Upper lobe of left lung (tissue), 6 donors: ENCODE measurements at places on chromosomes 5 and 9. TPM values are rescaled to one million over a fixed set of nuclear protein-coding genes. Genes with fewer than 3 reads are reported as not detected.
A peak's percentile ranks its signal among the peaks of the same experiment; 100 is the strongest.

DNA sequence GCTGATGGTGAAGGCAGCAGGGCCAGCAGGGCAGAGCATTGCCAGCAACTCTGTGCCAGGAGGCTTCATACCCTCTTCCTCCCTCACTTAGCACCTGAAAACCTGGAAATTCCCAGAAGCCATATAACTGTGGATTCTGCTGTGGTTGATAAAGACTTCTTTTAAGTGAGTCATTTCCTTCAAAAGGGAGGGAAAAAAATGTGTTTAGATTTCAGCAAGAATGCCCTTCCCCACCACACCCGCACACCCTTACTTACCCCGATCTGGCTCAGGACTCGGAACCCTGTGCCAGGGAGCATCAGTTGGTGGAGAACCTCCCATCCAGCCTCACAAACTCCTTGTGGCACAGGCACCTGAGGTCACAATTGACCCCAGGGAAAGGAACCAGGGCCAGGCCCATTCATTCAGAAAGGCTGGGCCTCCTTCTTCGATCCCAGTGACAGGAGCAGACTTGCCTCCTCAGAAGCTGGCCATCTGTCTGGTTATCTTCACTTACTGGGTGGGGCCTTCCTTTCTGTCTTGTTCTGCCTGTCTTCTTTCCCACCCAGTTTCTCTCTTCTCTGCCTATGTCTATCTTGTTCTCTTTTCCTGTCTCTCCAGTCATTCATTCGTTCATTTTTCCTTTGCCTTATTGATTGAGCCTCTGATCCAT, 62.6 kb downstream of the PLAC8L1 start:
- no peaks in the 10 kb centered on the region for H3K4me1 ChIP-seq
- no peak overlapping the region for H3K4me3 ChIP-seq
- H3K36me3 ChIP-seq: no peaks in the 10 kb centered on the region
- H3K27ac ChIP-seq: no peak overlapping the region
- H3K27me3 ChIP-seq: no peaks in the 10 kb centered on the region

- H3K4me3 ChIP-seq: no peak overlapping the region
- H3K4me1 ChIP-seq: peaks cover 34% of the 10 kb centered on the region
- no peaks in the 10 kb centered on the region for H3K27me3 ChIP-seq
- no peak for DNase-seq
- no peaks in the 10 kb centered on the region for H3K36me3 ChIP-seq
These were observed 23.9 kb downstream of the LARP1 start for GRCh38 chr5:154779105-154779504.

GRCh38 chr9:95382433-95382832, 64.9 kb upstream of the FANCC start:
- H3K27ac ChIP-seq: no peak overlapping the region
- no peak for DNase-seq
- H3K36me3 ChIP-seq: no peaks in the 10 kb centered on the region
- no peaks in the 10 kb centered on the region for H3K4me1 ChIP-seq

DNA sequence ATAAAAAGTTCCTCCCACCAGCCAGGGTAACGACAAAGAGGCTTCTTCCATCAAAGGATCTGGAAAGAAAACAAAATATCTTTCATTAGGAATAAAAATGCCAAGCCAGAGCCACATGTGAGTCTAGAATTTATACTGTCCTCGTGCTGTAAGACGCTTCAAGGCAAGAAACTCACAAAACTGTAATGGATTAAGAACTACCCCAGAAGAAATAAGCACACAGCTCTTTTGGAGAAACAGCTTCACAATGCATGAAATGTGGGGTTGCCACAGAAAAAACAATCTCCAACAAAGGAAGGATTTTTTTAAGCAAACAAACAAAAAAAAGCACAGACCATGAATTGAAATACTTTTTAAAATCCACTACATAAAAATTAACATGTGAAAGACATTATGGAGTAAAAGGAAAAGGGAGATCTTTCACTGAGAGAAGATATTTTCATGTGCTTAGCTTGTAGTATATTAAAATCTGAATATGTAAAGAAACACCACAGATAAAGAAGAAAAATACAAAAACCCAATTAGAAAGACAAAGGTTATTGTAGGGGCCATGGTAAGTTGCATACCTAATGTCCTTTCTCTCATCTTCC, 140.5 kb upstream of the NFIL3 start:
- no peaks in the 10 kb centered on the region for H3K4me1 ChIP-seq
- H3K36me3 ChIP-seq: no peaks in the 10 kb centered on the region
- no peaks in the 10 kb centered on the region for H3K27me3 ChIP-seq
- no peak for DNase-seq
- H3K27ac ChIP-seq: no peak overlapping the region
- H3K4me3 ChIP-seq: no peak overlapping the region

DNA sequence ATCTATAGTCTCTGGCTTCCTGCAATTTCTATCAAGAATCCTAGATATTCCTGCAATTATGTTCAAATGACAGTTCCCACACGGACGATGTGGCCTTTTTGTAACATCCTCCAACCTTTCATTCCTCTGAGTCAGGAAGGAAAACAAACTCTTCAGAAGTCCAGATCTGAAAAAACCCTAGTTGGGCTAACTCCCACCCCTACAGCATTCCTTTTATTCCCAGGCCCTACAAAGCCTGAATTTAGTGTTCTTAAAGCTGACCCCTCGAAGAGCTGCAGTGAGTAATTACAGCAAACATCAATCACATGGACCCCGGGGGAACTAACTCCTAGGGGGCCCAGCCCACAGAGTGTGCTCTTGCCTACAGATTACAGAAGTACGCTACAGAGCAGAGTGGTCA, 99.7 kb downstream of the SERINC5 start:
- no peak overlapping the region for H3K27ac ChIP-seq
- no peak overlapping the region for H3K4me3 ChIP-seq
- no peaks in the 10 kb centered on the region for H3K4me1 ChIP-seq
- DNase-seq: no peak

- H3K27me3 ChIP-seq: no peaks in the 10 kb centered on the region
- no peak overlapping the region for H3K27ac ChIP-seq
- no peaks in the 10 kb centered on the region for H3K36me3 ChIP-seq
- DNase-seq: no peak
- H3K4me3 ChIP-seq: no peak overlapping the region
These were observed 7.3 kb downstream of the CRHBP start for GRCh38 chr5:76960004-76960625.

GRCh38 chr9:431701-432100, 217.0 kb downstream of the DOCK8 start:
- DNase-seq: no peak
- H3K36me3 ChIP-seq: no peaks in the 10 kb centered on the region
- H3K27ac ChIP-seq: no peak overlapping the region
- H3K4me1 ChIP-seq: no peaks in the 10 kb centered on the region
- no peaks in the 10 kb centered on the region for H3K27me3 ChIP-seq

GRCh38 chr9:83588256-83588655, 34.7 kb upstream of the IDNK start:
- no peaks in the 10 kb centered on the region for H3K36me3 ChIP-seq
- H3K4me3 ChIP-seq: no peak overlapping the region
- no peak overlapping the region for H3K27ac ChIP-seq
- DNase-seq: no peak
- H3K4me1 ChIP-seq: no peaks in the 10 kb centered on the region

GRCh38 chr9:128911529-128912035, 9.2 kb upstream of the PHYHD1 start:
- peaks cover 74% of the 10 kb centered on the region for H3K36me3 ChIP-seq
- no peak overlapping the region for H3K4me3 ChIP-seq
- H3K27ac ChIP-seq: peak overlapping the region; percentile 90
- DNase-seq: peak; percentile 67
- H3K4me1 ChIP-seq: peaks cover 71% of the 10 kb centered on the region
- no peaks in the 10 kb centered on the region for H3K27me3 ChIP-seq

DNA sequence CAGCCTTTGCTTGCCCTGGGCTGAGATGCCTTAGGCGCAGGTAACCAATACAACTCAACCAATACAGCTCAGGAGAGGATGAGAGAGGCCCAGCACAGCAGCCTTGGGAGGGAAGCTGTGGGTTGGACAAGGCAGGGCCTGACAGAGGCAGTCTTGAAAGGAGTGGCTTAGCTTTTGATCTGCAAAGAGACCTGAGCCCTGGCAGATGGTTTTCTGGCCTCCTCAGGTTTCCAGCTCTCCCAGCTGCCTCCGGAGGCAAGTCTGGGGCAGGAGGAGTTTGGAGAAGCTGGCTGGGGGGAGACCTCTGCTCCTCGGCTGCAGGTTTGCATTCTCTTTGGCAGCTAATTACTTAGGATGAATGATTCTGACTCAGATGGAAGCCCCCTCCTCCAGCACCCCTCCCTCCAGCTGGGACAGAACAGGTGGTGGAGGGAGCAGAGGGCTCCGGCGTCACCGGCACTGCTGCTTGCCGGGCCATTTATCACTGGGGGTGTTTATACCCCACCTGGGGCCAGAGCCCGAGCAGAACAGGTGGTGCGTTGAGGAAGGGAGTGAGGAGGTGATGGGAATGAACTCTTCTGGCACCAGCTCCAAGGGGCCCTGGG, 50.8 kb downstream of the TSPAN17 start:
- H3K27ac ChIP-seq: no peak overlapping the region
- no peaks in the 10 kb centered on the region for H3K36me3 ChIP-seq
- no peaks in the 10 kb centered on the region for H3K27me3 ChIP-seq
- H3K4me3 ChIP-seq: no peak overlapping the region
- no peak for DNase-seq

- no peaks in the 10 kb centered on the region for H3K36me3 ChIP-seq
- H3K27ac ChIP-seq: no peak overlapping the region
- no peak for DNase-seq
- H3K27me3 ChIP-seq: no peaks in the 10 kb centered on the region
- H3K4me3 ChIP-seq: no peak overlapping the region
These were observed 78.1 kb downstream of the NDUFAF2 start for GRCh38 chr5:61023131-61023530.

DNA sequence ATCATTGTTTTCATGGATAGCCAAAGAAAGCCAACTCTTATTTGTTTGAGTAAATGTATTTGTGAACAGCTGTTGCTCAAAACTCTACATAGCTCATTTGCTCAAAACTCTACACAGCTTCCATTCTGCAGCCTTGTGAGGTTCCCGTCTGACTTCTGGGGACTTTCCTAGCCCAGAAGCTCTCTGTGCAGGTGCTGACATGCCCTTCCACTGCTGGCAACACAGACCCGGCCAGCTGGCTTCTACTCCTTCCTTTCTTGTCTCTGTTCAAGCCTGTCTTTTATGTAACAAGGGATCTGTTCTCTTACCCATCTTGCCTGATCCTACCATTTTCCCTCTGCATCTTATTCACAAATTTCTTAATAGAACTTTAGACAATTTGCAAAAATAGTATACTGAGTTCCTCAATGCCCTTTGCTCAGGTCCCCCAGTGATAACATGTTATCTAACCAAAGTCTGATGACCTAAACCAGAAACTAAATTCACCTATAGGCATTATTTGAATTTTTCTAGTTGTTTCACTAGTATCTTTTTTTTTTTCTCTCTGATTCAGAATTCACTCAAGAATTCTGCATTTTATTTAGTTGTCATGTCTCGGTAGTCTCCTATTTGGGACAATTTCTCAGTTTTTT, 556.5 kb upstream of the SEMA6A start:
- no peaks in the 10 kb centered on the region for H3K27me3 ChIP-seq
- no peak overlapping the region for H3K4me3 ChIP-seq
- DNase-seq: no peak
- H3K4me1 ChIP-seq: no peaks in the 10 kb centered on the region

DNA sequence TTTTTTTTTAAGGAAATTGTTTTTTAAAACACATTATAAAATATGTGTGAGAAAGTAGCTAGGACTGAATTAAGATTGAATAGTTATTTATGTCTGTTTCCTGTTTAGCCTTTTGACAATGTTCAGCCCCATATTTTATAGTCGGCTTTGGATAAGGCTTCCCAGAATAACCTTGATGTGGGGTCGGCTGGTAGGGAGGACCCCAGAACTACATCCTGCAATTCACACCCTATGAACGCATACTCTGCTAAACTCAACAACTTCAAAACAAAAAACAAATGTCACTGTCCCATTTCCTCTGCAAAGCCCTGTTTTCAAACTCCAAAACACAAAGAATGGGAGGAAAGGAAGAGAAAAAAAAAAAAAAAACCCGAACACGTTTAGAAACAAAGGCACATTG, 63.1 kb downstream of the ARL15 start:
- no peaks in the 10 kb centered on the region for H3K36me3 ChIP-seq
- H3K27me3 ChIP-seq: no peaks in the 10 kb centered on the region
- no peak for DNase-seq
- H3K4me1 ChIP-seq: peaks cover 11% of the 10 kb centered on the region
- H3K27ac ChIP-seq: no peak overlapping the region

GZMA gene
- 5.2 TPM for total RNA-seq

DNA sequence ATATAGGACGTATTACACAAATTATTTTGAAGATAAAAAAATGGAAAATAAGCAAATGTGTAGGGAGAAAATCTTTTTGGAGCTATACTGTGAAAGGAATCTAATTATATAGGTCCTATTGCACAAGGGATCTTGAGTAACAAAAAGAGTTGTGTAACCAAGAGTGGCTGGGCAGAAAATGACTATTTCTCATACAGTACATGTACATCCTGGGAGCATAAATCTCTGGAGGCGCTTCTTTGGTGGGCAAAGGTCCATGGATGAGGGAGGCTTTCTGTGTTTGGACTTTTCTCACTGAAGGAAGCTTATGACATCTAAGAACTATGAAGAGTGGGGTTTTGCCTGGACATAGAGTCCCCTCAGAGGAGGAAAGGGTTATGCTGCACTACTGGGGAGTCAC, 29.8 kb downstream of the ANKS6 start:
- no peak overlapping the region for H3K27ac ChIP-seq
- H3K4me1 ChIP-seq: no peaks in the 10 kb centered on the region
- no peaks in the 10 kb centered on the region for H3K27me3 ChIP-seq
- no peak for DNase-seq

- no peaks in the 10 kb centered on the region for H3K27me3 ChIP-seq
- H3K4me3 ChIP-seq: no peak overlapping the region
- no peaks in the 10 kb centered on the region for H3K4me1 ChIP-seq
- no peak for DNase-seq
- H3K27ac ChIP-seq: no peak overlapping the region
- H3K36me3 ChIP-seq: no peaks in the 10 kb centered on the region
These were observed 245.4 kb downstream of the RAB3C start for GRCh38 chr5:58828258-58828657.

IL13 gene
- not detected for total RNA-seq

GRCh38 chr5:141952020-141952419, 6.0 kb downstream of the PCDH12 start:
- H3K36me3 ChIP-seq: no peaks in the 10 kb centered on the region
- peak overlapping the region; percentile 56 for H3K27ac ChIP-seq
- no peaks in the 10 kb centered on the region for H3K27me3 ChIP-seq
- no peak for DNase-seq
- H3K4me1 ChIP-seq: peaks cover 42% of the 10 kb centered on the region

HSD17B3 gene
- total RNA-seq: 1.0 TPM

- no peaks in the 10 kb centered on the region for H3K36me3 ChIP-seq
- H3K27me3 ChIP-seq: no peaks in the 10 kb centered on the region
- no peaks in the 10 kb centered on the region for H3K4me1 ChIP-seq
- H3K4me3 ChIP-seq: no peak overlapping the region
- no peak overlapping the region for H3K27ac ChIP-seq
These were observed 849.3 kb downstream of the TLE1 start for GRCh38 chr9:80839821-80840675.

GRCh38 chr9:34507556-34507955, 15.2 kb downstream of the ENHO start:
- H3K36me3 ChIP-seq: no peaks in the 10 kb centered on the region
- H3K4me3 ChIP-seq: no peak overlapping the region
- no peak for DNase-seq
- no peaks in the 10 kb centered on the region for H3K27me3 ChIP-seq
- no peak overlapping the region for H3K27ac ChIP-seq

TEX48 gene
- total RNA-seq: not detected

GRCh38 chr9:127883959-127884358, 6.5 kb upstream of the AK1 start:
- peaks cover 41% of the 10 kb centered on the region for H3K36me3 ChIP-seq
- no peak overlapping the region for H3K4me3 ChIP-seq
- peak overlapping the region; percentile 71 for H3K27ac ChIP-seq
